ENCODE measurements at places on chromosomes 1 and 21.

- DNase-seq, result no peak
Measured at GRCh38 chr21:26025536-26026512, 144.7 kb downstream of the APP start.

DNA sequence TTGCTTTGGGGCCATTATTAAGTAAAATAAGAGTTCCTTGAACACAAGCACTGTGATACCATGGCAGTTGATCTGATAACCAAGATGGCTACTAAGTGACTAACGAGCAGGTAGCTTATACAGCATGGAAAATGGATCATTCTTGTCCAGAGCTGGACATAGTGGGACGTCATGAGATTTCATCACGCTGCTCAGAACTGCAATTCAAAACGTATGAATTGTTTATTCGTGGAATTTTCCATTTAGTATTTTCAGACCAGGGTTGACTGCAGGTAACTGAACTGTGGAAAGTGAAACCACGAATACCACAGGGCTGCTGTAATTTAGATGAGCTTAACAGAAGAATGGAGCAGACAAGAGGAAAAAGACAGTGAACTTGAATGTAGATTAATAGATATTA lies 38.9 kb downstream of the CCDC18 start:
- DNase-seq, result no peak

DNA sequence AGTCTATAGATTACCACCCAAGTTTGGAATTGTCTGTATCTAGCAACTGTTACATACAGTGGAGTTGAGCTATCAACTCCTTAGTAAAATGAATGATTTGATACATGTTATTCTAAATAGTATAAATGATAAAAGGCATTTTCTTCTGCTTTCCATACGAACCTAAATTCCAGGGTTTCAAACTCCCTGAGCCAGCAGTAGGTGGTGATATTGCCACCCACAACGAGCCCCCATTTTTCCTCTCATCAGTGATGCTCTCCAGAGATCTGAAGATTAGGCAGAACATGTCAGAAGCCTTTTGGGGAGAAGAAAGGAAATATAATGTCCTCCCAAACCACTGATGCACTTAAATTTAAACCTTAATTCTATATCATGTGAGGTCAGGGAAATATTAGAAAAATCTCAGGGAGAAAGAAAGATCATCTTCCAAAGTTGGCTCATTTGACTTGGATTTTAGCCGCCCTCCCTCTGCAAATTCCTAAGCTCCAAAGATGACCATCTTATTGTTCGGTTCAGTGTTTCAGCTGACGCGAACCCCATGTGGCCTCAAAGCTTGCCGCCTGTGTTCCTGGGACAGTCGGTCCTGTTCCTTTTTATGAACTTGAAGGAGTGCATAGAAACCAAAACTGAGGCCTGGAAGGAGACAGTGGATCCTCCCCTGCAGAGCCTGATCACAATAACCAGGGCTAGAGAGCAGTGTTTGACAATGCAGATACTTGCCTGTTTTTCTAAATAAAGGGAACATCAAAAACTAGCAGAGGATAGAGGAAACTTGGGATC lies 2.3 kb downstream of the EVA1C start:
- no peak for DNase-seq

DNA sequence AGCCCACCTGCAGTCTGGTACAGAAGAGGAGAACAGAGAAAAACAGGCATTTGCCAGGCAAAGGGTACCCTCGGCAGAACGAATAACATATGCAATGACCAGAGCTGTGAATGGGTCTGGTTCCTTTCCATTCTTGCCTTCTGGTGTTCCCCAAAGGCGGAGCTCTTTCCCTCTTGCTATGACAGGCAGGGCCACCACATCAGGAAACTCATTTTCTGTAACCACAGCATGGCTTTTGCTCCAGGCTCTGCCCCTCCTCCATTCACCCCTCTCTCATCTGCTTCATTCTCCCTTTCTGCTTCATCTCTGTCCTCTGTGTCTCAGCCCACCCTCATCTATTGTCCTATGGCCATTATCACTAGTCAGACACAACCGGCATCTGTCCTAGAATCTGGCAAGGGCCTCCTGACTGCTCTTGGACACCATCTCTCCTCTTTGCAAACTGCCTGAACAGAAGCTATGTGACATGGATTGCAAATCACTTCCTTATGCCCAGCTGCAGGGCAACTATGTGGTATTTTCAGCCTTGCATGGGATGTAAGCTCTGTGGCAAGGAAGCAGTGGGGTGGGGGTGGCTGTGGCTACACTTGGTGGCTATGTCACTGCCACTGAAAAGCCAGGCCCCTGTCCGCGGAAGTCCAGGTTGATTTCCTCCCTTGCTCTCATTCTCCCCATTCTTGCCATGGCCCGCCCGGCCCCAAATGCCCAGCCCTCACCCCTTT lies 78.8 kb upstream of the ABCD3 start:
- DNase-seq, result peak; percentile 89

- no peak for DNase-seq
Measured at GRCh38 chr1:226688056-226688748, 50.9 kb downstream of the ITPKB start.
